ENCODE measurements at places on chromosomes 3 and 15.

GRCh38 chr3:184354121-184354728, 7.2 kb downstream of the CLCN2 start:
- peak; percentile 60 for DNase-seq

GRCh38 chr3:41364736-41365135, 165.4 kb downstream of the CTNNB1 start:
- DNase-seq = no peak

DNA sequence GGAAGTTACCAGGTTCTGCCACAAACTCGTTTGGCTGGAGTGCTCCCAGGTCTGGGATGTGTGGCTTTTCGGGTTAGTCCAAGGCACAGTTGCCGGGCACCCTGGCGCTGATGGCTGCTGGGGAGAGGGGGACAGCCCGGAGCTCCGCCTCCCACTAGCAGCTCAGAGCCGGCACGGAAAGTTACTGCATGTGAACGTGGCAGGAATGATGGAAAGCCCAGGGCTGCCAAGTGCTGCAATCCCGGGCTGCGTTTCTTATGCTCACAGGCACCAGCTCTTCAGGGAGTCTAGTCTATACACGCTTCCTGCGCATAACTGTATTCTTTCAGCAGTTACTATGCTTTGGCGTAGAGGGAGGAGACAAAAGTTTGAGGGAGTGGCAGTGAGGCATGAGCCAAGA, 141.8 kb upstream of the ICE2 start:
- DNase-seq = no peak

DNA sequence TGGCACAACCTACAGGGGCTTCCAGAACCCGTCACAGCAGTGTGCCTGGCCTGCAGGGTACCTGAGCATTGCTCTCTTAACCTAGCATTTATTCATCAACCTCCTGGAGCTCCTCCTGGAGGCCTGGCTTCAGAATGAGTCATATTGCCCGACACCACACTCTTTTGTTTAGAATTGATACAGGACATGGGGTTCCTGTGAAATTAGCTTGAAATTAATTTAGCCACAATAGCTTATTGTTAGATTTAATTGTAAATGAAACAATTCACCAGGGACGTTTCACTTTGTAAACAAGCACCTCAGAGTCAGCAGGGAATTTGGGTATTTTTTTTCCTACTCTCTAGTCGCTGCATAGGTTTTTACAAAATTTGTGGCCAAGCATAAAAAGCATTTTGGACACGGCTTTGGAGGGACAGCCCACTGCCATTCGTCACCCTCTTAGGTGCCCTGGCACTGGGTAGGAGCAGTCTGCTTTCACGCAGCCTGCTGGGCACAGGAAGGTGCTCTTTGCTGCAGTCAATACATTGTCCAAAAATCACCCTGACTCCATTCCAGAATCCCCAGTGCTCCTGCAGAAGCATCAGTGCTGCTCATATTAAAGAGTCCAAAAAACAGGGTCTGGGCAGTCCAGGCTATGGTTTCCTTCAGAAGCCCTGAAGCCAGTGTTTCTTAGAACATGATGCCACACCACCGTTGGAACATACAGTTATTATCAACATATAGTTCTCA, 60.8 kb upstream of the MEF2A start:
- no peak for DNase-seq

DNA sequence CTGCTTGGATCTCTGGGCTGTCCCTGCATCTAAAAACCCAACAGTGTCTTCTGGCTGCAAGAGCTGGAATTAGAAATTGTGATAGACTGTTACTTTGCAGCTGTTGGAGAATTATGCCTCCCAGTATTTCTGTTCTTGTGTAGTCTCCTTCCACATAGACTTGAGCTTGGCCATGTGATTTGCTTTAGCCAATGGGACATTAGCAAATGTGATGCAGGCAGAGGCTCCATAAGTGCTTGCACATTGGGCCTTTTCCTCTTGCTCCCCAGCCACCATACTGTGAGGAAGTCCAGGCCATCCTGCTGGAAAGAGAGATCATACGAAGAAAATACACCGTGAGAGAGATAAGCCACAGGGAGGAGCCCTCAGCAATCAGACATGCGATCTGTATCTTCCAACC, 33.8 kb upstream of the RASGRF1 start:
- DNase-seq = no peak

- DNase-seq = no peak
Observed at GRCh38 chr3:151501923-151502632, 41.2 kb upstream of the IGSF10 start.

DNA sequence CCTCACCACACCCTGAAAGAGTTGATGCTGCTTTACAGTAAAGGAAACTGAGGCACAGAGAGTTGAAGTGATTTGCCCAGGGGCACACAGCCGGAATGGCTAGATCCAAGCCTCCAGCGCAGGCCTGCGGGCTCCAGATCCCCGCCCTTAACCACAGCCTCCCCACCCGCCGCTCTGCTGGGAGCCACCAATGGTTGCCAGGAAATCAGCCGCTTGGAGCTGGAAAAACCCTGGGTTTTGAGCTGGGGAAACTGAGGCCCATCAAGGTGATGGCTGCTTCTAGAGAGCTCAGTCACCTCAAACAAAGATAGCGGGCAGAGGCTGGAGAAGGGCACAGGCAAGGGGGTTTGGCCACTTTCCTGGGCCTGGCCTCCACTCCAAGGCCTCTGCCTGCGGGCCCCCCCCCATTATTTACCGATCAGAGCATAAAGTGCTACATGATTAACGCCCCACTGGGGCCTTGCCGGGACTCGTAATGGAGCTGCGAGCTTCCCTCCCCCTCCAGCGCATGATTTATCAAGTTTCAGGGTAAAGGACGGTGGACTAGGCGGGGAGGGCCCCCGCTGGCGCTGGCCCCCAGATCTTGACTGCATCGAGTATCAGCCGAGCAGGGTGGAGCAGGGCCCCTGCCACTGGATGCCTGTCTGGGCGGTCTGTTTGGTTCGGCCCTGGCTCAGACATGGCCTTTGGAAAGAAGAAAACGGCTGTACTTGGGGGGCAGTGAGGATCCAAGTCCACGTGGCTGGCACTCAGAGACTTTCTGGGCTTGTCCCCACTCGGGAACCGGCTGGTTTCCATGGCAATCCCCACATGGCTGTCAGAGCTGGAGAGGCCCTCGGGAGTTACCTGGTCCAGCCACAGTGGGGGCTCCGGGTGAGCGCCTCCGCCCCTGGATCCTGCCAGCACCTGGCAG, 9.1 kb downstream of the PLXND1 start:
- DNase-seq = no peak

All from hematopoietic multipotent progenitor cell (in vitro differentiated cells).